ENCODE measurements at places on chromosomes 3 and 15.

GRCh38 chr3:77204788-77205187 is 164.9 kb downstream of the ROBO2 start:
- DNase-seq = no peak

- no peak for DNase-seq
These were observed 6.3 kb downstream of the ACAA1 start for GRCh38 chr3:38130631-38131065.

DNA sequence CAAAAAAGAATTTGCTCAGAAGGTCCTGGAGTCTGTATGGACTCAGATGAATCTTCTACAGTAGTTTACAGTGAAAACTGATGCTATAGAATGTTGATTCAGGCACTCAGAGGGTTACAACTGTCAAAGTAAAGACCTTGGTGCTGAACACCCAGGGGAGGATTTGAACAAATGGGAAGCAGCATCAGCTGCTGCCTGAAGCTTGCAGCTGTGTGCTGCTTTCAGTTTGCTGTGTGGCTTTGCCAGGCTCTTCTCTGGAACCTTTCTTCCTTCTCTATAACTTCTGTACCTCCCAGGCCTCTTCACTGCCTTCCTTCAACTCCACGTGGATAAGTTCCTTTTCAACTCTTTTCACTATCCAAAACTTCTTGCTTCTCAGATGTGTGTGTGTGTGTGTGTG is 214.2 kb downstream of the GRM7 start:
- DNase-seq = no peak

- peak; percentile 75 for DNase-seq
These were observed 76.7 kb downstream of the ST6GAL1 start for GRCh38 chr3:187006864-187007630.

DNA sequence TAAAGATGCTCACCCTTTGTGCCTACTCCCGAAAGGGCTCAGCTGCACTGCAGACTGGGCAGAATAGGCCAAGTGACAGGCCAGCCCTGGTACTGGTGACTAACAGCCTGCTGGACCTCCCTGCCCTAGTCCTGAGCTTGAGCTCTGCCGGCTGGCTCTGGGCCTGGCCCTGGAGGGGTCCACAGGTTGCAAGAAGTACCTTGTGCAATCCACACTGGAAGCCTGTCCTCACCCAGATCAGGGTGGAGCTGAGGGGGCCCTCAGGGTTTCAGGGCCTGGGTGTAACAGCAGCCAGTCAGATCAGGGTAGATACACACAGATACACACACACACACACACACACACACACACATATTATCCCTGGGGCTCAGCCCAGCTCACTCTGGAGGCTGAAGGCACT is 27.3 kb upstream of the PLA2G4D start:
- DNase-seq = no peak

- DNase-seq = no peak
These were observed at the start of gene PRR23C for GRCh38 chr3:139044366-139045210. Gene PRR23C, minus strand, starts transcription at chr3:139044892. Its CDS starts 272 bp downstream, at chr3:139044620.

GRCh38 chr3:187967993-187968392 is 186.0 kb upstream of the LPP start:
- no peak for DNase-seq

GRCh38 chr3:39910826-39911464 is 101.5 kb downstream of the MYRIP start:
- DNase-seq = no peak

- no peak for DNase-seq
These were observed 72.7 kb upstream of the CHRNA7 start for GRCh38 chr15:31957581-31957980.

GRCh38 chr3:149536429-149536828 is 61.9 kb downstream of the TM4SF4 start:
- no peak for DNase-seq

- no peak for DNase-seq
These were observed 213.7 kb upstream of the ADAMTS9 start for GRCh38 chr3:64901522-64901885.

GRCh38 chr3:48285675-48286074 is 44.8 kb downstream of the ZNF589 start:
- DNase-seq = no peak

GRCh38 chr3:24496529-24497482 is 2.2 kb upstream of the THRB start:
- DNase-seq = no peak

DNA sequence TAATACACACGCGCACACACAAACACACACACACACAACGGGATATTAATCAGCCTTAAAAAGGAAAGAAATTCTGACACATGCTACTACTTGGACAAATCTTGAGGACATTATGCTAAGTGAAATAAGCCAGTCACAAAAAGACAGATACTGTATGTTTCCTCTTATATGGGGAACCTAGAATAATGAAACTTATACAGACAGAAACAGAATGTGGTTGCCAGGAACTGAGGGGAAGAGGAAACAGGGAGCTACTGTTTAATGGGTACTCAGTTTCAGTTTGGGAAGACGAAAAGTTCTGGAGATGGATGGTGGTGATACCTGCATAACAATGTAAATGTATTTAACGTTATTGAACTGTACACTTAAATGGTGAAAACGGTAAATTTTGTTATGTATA is 20.2 kb downstream of the ICE2 start:
- DNase-seq = no peak

DNA sequence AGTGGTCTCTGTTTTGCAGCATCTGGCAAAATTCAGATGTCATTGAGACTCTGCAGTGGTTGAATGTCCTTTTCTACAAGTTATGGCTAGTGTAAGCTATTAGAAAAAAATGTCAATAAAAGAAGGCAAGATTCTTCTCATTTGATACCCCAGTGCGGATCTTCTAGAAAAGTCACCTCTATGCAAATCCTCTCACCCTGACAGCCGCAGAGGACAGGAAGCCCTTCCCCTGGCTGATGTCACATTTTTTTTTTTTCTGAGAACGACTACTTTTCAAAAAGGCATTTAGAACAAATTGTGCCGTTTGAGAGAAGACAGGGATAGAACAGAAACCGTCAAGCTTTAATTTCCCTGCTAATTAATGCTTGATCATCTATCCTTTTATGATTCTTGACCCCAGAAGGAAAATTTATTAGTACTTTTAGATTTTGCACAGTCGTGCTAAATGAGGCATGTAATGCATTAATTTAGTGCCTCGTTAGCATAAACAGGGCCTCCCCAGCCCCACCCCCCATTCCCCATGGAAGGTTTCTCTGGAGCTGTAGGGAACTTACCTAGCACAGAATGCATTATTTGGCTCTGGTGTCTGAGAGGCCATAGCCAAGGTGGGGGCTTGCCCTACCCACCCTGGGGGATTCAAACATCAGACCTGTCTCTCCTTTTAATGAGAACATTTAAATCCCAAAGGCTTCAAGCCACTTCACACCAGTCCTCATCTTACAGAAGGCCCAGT is 183.8 kb downstream of the OPA1 start:
- no peak for DNase-seq

DNA sequence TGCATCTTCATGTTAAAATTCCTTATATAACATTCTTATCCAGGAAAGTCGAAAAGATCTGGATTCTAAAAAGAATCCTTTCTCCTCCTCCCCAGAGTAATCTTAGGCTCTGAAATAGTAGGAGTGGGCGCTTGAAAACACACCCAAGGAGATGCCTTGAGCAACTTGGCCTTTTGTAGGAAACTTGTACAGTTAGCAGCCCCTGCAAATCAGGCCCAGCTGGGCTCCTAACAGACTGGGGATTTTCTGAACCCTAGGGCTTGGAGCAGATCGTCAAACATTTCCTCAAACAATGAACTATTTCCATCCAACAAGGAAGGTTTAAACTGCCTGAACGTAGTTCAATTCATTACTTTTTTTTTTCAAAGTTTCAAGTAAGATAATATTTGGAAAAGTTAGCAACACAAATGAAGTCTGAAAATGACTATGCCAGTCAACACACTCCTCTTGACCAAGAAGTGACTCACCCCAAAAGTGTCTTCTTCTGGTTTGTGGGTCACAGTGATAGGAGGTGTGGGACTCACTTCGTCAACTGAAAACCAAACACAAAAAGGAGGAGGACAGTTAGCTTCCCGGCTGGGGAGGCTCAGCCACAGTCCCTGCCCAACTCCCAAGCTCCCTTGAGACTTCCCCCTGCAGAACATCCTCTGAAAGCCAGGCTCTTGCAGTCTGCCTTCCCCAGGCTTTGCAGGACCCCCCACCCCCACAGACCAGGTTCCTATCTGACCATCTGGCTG is 129.7 kb downstream of the NTRK3 start:
- peak; percentile 60 for DNase-seq

DNA sequence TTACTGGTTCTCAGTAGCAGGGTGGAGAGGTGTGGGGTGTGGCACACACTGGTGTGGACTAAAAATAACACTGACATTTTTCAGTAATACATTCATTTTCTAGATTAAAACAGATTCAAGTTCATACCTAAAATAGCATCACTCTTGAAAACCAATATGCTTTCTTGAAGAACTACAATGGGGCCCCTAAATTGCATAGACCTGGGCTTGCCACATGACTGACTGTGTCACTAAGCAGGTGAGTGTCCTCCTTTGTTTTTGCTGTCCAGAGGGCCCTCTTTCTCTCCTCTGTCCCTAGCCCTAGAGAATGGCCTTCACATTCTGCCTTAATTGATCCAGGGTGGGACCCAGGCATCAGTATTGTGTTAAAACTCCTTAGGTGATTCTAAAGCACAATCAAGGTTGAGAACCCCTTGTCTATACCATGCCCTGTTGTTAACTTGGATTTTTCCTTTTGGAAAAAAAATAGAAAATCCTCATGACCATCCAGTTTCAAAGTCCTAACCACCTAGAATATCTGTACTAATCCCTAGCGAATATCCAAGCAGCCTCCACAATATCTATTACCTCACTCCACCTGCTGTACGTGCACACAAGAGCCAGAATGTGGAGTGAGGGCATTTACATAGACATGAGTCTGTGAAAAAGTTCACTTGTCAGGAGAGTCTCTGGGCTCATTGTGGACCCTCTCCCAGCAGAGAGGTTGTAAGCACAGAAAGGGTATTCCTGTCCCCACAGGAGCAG is 18.7 kb upstream of the TMEM41A start:
- no peak for DNase-seq

DNA sequence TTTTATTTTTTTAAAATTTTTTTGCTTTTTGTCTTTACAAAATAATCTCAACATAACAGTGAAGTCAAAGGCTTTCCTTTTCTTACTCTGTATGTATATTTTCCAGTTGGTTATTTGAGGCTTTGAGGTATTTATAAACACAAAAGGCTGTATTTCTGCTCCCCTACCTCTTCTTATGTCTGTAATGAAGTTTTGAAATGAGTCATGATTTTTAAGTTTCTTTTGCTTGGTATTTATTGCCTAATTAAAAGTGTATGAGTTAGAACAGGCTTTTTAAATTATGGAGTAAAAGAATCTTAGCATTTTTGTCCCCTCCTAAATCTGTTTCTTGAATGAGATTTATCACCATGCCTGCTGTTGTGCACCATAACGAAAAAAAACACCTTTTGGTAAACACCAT is 66.0 kb downstream of the DCUN1D1 start:
- peak; percentile 21 for DNase-seq

DNA sequence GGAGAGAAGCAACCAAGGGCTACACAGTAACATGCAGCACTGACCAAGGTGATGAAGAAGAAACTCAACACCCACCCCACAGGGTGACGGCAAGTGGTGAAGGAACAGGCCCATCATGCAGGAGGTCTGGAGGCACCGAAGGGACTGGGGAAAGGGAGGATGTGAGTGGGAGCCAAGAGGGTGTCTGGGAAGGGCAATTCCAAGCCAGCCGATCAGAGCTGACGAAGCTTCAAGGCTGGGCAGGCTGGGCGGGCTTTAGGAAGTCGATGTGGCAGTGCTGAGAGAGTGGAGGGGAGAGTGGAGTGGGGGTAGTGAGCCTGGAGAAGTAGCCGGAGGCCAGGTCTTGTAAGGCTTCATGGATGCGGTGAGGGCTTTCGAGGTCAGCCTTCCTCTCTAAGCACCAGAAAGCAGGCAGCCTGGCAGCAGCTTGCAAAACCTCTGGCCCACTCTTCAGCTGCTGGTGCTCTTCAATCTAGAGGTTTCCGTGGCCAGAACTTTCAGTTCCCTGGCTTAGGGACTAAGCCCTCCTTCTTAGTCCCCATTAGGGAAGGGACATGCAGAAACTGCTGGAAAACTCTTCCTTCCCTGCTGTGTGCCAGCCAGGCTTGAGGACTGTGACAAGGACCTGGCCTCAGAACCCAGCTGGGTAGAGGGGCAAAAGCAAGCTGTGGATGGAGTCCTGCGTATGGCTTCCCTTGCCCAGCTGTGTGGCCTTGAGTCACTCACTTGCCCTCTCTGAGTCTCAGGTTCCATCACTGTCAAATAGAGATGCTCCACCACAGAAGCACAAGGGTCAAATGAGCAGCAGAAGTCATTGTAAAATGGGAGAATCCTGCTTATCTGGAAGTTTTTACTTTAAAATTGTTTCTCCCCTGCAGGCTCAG is 72.1 kb downstream of the TLE3 start:
- no peak for DNase-seq

GRCh38 chr3:119352034-119352609 is 57.9 kb downstream of the ARHGAP31 start:
- peak; percentile 17 for DNase-seq

GRCh38 chr3:20160230-20160629 is 25.8 kb downstream of the SGO1 start:
- no peak for DNase-seq

GRCh38 chr3:13042715-13043271 is 30.4 kb downstream of the IQSEC1 start:
- DNase-seq = no peak

DNA sequence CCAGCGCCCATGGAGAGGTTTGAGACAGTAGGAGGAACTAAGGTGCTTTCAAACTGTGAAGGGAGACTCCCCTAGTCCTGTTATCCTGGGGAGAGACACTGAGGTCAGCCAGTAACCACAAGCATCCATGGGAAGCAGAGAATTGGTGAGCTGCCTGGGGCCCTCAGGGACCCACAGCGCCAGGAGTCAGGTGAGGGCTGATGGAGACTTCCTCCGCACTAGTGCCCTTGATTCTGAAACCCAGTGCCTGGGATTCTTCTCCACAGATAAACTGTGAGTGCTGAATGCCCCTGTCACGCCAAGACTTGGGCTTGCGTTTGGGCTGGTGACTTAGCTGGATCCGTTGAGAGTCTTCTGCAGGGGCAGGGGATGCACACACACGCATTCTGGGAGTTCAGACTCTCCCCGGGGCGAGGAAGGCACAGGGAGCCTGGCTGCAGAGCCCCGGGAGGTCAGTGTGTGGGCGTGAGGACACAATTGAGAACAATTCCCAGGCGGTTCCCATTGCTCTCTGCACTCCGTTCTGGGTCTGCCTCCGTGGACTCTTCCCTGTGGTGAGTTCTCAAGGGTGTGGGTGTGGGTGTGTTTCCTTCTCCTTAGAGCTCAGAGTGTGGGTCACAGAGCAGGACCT is 37.9 kb upstream of the SLCO2A1 start:
- no peak for DNase-seq

GRCh38 chr3:152047465-152047864 is 174.0 kb downstream of the SUCNR1 start:
- DNase-seq = no peak

DNA sequence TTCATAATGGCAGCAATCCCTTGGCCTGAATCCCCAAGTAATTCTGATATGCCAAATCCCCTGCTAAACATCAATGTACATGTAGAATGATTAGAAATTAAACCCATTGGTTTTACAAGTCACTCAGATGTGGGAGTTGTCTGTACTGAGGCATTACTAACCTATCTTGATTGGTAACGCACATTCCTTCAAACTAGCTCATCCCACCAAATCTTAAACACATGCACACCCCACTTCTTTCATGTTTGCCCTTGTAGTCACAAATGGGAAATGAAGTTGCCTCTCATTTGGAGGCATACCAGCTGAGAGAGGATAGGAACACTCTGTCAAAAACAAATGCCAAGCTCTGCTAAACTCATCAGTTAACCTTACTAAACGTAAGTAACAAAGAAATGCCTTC is 29.1 kb upstream of the MAN2C1 start:
- no peak for DNase-seq

- no peak for DNase-seq
These were observed 9.8 kb upstream of the SLC9C1 start for GRCh38 chr3:112303764-112304325.

- DNase-seq = no peak
These were observed 23.6 kb downstream of the PYGO1 start for GRCh38 chr15:55564347-55565145.

All from activated CD4-positive, alpha-beta T cell treated with anti-CD3 and anti-CD28 coated beads, Interleukin-10, Interleukin-2, amounts not matched to agents 100 ng/mL and 50 ng/mL, durations not matched to agents 16 hours and 8 hours (primary cell).